ENCODE measurements at places on chromosomes 2 and 18.

GRCh38 chr2:196445991-196446390 lies 193.5 kb upstream of the CCDC150 start:
- no peak for DNase-seq

DNA sequence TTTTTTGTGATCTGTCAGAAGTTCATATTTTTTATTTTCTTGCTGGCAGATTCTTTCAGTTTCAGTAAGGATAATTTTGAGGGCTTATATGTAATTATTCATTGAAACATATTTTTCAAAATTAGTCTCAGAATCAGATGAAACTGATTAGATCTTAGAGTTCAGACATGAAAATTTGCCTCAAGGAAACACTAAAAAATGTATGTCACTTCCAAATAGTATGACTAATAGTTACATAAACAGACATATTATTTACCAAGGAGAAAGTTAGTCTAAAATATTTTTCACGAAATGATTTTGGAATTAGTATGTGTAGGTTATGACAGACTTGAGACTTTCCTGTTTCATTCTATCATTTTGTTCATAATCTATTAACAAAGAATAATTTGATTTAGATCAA lies 628.6 kb downstream of the CCDC85A start:
- no peak for DNase-seq

GRCh38 chr2:135582383-135582782 lies 51.1 kb downstream of the R3HDM1 start:
- no peak for DNase-seq

DNA sequence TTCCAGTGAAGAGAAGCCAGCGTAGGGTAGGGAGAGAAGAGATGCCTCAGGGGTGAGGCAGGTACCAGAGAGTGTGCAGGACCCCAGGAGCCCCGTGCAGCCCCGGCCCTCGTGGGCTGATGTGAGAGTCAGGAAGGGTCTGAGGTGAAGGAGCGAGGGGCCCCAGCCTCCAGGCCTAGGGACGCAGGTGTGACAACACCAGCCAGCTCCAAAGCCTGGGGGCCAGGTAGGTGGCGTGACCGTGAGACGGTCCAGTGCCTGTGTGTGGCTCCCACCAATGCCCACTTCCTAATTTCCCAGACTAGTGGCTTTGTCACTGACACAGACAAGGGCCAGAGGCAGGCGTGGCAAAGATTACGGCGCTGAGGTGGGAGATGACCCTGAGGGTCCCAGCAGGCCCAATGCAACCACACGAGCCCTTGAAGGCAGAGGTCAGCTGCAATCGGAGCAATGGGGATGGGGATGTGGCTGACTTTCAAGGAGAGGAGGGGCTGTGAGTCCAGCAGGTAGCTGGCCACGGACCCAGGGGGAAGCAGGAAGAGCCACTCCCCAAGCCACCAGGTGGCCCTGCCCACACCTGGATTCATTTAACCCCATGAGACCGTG lies 86.0 kb upstream of the SNTG2 start:
- DNase-seq: no peak

- DNase-seq: no peak
Measured at GRCh38 chr2:235229236-235229635, 264.6 kb upstream of the AGAP1 start.
